ENCODE measurements at places on chromosomes 4 and X.
A peak's percentile ranks its signal among the peaks of the same experiment; 100 is the strongest.

- DNase-seq: no peak
Observed at GRCh38 chrX:100424012-100424411, 13.9 kb upstream of the PCDH19 start.

DNA sequence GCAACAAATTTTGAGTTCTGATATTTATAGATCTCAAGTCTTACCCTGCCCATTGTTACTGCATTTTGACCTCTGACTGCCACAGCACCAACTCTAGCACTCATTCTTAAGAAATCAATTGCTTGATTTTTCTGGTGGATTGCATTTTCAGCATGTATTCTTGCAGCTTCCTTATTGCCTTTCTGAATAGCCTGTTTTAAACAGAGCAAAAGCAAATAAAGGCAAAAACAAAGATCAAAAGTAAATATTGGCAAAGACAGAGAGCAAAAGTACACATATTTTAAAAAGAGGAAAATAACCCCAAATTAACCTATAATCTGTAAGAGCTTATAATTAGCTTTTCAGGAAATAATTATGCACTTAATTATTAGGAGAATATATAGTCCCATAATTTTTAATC lies 129.4 kb upstream of the TENT5D start:
- DNase-seq: no peak

GRCh38 chr4:142683997-142684396 lies 162.1 kb downstream of the INPP4B start:
- no peak for DNase-seq

- DNase-seq: no peak
Observed at GRCh38 chr4:142781114-142781513, 65.0 kb downstream of the INPP4B start.

DNA sequence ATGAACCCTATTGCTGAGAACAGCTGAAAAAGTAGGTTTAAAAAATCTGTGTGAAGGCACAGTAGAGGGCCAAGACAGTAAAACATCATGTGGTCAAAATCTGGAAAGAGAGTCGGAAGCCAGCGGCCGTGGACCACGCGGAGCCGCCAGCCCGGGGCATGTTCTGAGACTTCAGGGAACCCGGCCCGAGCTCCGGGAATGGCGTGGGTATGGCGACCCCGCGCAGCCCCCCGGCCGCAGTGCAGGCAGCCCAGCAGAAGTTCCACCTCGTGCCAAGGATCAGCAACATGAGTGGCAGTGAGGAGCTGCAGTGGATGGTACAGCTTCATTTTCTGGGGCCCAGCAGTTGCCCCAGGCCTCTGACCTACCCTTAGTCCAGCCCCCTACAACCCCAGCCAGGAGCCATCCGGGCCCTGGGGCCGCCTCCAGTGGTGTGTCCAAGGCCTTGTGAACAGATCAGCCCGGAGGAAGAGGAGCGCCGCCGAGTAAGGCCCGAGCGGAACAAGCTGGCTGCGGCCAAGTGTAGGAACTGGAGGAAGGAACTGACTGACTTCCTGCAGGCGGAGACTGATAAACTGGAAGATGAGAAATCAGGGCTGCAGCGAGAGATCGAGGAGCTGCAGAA lies 94.2 kb downstream of the LARP1B start:
- no peak for DNase-seq

DNA sequence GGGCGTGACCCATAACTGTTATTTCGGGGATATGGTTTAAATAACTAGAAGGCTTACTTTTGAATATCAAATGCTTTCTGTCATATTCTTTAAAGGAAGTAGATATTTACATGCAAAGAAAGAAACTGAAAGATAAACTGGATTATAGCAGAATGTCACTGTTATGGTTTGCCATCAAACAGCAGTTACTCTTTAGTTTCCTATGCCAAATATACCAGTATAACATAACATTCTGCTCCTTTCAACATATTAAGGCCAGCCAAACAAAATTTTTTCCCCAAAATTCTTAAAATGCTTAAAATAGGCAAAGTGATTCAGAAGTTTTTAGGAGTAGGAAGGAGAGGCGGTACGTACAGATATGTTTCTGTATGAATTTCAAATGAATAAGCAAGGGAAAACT lies 27.0 kb downstream of the KDM6A start:
- no peak for DNase-seq

DNA sequence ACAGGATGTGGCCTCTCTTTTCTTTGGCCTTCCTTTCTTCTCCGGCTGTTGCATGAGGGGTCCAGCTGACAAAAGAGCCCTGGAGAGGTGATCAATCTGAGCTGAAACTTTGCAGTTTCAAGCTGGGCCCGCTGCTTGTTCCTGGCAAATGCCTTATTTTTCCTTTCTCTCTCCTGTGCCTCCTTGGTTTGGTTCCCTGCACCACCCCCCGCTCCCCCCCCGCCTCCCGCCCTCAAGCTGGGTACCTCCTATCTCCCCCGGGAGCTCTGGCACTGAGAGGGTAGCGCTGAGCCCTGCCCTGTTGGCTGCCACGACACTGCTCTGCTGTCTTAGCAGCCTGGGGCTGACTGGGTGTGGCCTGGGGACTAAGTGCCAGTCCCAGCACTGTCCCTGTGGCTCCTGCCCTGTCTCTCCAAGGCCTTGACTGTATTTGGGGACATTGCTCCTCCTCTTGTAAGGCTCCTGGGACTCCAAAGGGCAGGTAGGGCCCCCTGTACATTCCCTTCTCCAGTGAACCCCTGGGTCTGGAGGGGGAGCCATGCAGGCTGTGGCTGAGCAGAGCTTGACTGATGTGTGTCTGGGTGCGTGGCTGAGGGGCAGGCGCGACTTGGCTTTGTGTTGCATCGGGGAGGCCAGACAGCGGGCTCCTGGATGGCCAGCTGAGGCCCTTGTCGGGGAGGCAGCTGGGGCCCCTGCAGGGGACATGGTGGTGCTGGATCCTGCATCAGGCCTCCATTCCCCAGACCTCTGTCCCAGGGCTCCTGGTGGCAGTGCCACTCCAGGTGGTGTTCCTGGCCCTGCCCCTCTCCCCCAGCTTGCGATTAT lies 1.1 kb downstream of the PLXNA3 start:
- peak; percentile 16 for DNase-seq

DNA sequence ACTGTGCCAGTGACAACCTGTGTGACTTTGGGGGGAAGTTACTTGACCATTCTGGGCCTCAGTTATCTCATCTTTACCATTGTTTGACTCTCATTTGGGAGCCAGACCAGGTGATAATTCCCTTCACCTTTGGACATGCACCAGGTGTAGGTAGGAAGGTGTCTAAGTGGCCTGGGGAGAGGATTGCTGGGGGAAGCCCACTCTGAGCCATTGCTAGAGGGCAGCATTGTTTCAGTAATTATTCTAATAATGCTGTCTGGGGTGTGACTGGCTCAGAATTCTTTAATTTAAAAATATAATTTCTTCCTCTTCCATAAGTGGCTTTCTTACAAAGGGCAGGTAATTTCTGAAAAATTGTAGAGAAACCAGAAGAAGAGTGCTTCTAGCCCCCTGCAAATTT lies 104.3 kb downstream of the RTL9 start:
- no peak for DNase-seq

GRCh38 chrX:40514376-40514775 lies 66.4 kb upstream of the ATP6AP2 start:
- no peak for DNase-seq

DNA sequence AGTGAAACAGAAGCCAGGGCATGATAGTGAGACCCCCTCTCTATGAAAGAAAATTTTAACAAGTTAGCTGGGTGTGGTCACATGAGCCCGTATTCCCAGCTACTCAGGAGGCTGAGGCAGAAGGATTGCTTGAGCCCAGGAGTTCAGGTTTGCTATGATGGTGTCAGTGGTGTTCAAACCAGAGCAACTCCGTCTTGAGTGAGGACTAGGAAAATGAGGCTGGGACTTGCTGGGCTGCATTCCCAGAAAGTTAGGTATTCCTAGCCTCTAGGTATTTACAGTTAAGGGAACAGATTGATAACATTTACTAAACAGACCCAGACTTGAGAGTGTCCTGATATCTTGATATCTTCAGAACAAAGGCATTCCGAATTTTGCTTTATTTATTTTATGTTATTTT lies 37.0 kb upstream of the NOCT start:
- no peak for DNase-seq

DNA sequence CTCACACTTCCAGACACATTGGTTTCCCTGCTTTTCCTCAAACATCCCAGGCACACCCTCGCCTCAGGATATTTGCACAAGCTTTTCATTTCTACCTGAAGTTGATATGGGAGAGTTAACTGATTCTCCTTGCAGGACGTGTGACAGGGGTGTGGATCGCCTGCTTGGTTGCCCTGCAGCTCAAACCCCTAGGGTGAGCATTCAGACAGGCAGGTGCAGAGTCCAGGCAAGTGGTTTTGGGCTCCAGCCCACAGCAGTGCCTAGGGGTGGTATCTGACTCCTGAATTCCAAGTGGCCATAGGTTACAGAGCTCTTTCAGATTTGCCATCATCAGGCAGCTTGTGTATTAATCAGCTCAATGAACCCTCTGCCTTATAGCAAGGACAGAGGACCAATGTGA lies 1104.2 kb upstream of the IGFBP7 start:
- DNase-seq: no peak

GRCh38 chrX:150465881-150466775 lies 102.3 kb upstream of the MTM1 start:
- no peak for DNase-seq

- no peak for DNase-seq
Observed at GRCh38 chrX:114650351-114650750, 66.5 kb downstream of the HTR2C start.

- DNase-seq: no peak
Observed at GRCh38 chr4:188403272-188403671, 264.0 kb downstream of the TRIML1 start.

DNA sequence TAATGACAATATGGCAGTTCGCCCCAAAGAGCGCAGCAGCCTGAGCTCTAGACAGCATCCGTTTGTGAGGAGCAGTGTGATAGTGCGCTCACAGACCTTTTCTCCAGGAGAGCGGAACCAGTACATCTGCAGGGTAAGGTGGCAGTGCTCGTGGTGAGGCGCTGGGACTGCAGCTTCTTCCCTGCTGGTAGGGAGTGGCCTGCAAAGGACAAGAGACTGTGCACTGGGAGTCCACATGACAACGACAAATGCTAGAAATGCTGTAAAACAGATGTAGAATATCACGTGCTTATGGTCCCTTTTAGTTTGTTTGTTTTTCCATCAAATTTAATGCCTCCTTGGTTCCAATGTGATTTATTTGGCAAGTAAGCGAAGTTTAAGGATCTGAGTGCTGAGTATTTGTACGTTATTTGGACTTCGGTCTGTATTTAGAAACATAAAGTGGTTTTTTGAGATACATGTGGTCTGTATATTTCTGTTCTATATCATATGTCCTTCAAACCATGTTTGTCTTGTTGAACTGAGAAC lies 35.8 kb downstream of the CLDN22 start:
- no peak for DNase-seq

DNA sequence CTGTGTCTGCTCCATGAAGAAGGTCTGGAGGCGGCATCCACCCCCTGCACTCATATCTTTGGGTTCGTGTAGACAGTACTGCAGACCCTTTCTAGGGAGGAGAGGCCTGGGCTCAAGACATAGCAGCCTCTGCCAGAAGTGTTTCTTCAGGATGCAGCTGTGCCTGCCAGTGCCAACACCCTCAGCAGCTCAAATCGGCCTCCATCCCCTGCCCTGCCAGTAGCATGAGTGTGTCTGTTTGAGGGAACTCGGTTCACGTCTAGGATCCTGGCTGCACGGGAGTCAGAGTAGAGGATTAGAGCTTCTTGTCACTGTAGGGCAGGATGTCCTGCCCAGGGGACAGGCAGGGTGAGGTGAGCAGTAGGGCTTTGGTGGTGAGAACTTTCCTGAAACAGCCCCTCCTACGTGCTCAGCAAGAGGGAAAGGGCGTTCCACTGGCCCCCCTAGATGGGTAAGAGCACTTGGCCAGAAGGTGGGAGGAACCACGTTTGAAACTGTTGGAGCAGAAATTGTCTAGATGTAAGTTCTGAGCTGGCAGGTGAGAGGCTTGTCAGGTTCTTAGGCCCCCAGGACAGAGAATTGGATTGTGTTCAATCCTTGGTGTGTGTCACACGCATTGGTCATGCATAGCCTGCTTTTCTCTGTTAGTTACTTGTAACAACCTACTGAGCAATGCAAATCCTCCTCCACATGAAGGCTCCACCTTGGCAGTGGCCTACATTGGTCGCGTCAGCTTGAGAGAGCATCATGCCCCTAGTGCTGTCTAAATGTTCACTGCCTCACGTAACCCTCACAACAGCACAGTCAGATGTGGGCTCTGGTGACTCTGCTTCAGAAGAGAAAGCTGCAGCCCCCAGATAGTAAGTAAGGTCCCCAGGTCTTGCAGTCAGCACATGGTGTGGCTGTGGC lies 25.8 kb upstream of the FAM193A start:
- no peak for DNase-seq

GRCh38 chr4:26958925-26959653 lies 98.4 kb downstream of the STIM2 start:
- DNase-seq: no peak

GRCh38 chrX:108735091-108735678 lies 1.2 kb downstream of the IRS4 start:
- DNase-seq: no peak

GRCh38 chr4:102390438-102390837 lies 45.2 kb upstream of the SLC39A8 start:
- DNase-seq: peak; percentile 20

DNA sequence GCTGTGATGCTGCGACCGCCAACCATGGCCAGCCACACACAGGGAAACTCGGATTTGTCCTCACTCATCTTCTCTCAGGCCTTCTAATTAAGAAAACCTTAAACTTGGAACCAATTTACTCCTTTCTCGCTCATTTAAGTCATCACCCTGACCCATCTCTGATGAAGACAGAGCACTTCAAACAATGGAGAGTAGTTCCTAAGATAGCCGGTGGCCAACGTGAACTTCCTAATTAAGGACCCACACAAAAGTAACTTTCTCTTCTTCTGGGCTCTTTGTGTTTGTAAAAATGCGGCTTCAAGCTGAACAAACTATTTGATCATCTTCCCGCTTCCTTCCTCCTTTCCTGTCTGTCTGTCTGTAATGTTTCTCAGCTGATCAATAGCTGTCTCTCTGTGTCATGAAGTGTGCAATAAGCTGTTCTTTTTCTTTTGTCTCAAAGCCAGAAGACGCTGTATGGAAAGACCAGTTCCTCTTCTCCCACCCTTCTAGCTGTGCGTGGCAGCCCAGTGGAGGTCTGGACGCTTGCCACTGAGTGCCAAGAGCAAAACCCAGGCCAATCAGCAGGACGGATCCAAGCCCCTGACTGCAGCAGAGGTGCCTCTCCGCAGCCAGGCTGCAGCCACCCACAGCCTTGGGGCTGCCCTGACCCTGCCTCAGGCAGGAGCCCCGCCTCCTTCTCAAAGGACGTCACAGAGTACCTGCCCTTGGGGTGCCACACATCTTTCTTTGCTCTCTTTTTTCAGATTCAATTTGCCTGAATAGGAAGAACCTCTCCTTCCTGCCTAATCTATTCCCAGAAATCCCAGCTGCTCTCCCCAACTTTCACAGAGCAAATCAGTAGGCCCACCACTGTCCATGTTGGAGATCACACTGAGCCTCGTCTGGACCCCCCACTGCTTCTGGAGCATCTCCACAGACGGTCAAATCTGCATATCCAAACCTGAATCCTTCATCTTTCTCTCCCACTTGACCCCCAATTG lies 59.3 kb downstream of the MAML3 start:
- peak; percentile 39 for DNase-seq

- DNase-seq: peak; percentile 81
Observed at GRCh38 chrX:148380650-148381561, 119.5 kb upstream of the AFF2 start.

- DNase-seq: no peak
Observed at GRCh38 chr4:157889788-157890187, 283.0 kb downstream of the GASK1B start.

GRCh38 chrX:41412261-41413081 lies 34.7 kb upstream of the NYX start:
- DNase-seq: no peak
